ENCODE measurements at places on chromosomes 5 and 9.

GRCh38 chr9:87840134-87840533 lies 42.5 kb upstream of the SPATA31E1 start:
- DNase-seq, result no peak

GRCh38 chr5:124297826-124298225 lies 448.6 kb downstream of the ZNF608 start:
- DNase-seq, result no peak

GRCh38 chr9:134561427-134562145 lies 80.0 kb upstream of the COL5A1 start:
- no peak for DNase-seq

DNA sequence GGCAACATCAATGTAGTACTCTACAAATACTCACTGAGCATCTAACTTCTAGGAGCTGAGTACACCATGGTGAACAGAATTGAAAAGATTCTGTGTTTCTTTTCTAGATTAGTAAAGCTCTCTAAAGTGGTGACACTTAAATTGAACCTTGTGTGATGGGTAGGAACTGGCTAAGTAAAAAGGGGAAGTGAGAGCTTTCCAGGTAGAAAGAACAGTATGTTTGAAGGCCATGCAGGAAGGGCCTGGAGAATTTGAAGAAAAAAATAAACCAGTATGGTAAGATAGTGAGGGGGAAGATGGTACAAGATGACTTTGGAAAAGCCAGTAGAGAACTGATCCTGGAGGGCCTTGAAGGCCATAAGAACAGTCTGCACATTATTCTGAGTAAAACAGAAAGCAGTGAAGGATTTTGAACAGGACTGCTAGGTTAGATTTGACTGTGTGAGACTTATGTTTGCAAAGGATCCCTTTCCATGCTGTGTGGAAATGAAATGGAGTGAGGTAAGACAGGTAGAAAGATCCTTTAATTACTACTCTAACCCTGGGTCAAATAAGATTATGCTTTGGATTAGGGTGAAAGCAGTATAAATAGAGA lies 46.7 kb upstream of the UBQLN1 start:
- no peak for DNase-seq

DNA sequence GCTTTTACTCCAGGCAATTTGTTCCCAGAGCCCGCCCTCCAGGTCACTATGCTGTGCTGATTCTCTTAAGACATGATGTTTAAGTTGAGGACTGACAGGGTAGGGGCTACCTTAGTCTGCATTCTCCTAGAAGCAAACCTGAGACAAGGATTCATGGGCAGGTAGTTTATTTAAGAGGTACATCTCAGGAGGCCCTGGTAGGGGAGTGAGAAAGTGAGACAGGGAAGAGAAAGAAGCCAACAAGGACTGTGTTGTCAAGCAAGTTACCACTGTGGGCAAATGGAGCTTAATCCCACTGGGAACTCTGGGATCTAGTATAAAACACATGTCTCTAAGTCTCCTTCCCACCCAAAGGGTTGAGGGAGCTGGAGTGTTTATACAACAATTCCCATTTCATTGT lies 43.6 kb upstream of the FSTL4 start:
- no peak for DNase-seq

DNA sequence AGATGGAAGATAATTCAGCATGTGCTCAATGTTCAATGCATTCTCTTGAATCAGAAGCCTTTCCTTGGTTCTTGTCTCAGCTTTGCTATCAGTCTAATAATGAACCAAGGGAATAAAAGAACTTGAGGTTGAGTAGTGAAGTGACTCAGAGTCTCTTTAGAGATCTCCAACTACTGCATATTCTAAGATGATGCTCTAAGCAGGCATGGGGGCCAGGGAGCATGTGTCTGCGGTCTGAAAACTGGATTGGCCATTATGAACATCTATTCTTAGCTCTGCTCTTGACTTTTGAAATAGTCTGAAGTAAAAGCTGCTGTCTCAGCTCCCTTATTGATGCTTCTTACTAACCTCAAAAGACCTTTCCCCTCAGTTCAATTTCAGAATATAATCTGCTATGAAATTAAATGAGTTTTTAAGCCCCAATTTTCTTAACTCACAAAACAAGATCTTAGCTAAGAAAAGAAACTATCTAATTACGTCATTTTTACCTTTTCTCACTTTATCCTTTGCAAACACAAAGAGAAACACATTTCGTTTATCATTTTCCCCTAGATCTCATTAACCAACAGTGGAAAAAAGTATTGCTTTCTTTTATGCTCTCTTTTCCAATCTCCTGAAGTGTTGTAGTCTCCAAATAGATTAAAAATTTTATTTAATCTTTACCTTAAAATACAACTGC lies 44.8 kb downstream of the PLCXD3 start:
- no peak for DNase-seq

- no peak for DNase-seq
Observed at GRCh38 chr9:15304632-15305031, 2.4 kb downstream of the TTC39B start.

- no peak for DNase-seq
Observed at GRCh38 chr5:73706963-73707362, 81.0 kb downstream of the ARHGEF28 start.

DNA sequence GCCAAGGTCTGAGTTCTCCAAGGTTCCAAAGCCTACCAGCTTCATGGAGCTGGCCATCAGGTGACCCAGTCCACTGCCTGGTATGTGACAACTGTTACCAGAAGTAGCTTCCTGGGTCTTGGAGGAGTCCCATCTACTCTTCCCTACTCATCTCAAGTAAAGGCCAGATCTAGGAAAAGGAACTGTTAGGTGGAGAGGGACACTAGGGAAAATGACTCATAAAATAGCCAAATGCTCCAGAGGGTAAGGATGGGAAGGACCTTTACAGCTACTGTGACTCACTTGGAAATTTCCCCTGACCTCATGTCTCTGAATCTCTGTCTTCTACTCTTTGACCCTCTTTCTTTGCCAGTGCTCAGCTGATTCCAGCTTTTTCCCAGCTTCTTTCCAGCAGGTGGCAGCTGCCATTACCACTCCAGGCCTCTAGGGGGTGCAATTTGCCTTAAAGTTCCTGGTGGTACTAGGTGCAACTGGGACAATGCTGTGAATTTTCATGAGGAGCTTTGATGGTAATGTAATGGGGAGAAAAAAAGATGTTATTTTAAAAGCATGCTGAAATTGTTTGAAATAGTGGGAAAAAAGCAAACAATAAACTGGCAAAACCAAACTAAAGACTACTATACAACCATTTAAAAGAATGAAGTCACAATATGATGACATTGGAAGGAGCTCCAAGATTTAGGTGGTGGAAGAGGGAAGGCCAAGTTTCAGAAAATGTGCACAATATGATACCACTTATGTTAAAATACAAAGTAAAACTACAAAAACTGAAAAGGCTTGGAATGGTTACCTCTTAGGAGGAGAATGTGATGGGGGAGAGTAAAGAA lies 27.1 kb upstream of the MYORG start:
- peak; percentile 70 for DNase-seq

DNA sequence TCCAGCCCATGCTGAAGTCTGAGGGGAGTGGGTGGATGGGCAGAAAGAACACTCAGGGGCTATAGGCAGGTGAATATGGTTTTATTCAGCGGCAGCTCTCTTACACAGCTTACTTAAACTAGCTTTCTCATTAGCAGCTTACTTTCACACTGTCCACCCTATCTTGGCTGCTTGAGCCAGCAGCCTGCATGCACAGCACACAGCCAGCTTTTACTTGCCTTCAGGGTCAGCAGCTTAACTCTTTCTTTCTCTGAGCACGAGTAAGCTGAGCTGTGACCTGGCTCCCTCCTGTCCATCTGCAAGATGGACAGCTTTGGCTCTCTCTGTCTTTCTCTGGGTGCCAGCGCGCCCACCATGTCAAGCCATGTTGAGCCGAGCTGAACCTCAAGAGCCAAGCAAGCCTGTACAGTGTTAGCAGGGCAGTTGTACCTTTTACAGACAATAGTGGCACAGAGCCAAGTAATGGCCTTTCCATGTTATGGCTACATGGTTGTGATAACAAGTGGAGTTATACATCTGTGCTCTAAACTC lies 1054.9 kb downstream of the PTPRD start:
- DNase-seq, result no peak

- DNase-seq, result no peak
Observed at GRCh38 chr9:16721972-16722371, 148.5 kb downstream of the BNC2 start.

- DNase-seq, result no peak
Observed at GRCh38 chr5:19258686-19259085, 729.3 kb downstream of the CDH18 start.

DNA sequence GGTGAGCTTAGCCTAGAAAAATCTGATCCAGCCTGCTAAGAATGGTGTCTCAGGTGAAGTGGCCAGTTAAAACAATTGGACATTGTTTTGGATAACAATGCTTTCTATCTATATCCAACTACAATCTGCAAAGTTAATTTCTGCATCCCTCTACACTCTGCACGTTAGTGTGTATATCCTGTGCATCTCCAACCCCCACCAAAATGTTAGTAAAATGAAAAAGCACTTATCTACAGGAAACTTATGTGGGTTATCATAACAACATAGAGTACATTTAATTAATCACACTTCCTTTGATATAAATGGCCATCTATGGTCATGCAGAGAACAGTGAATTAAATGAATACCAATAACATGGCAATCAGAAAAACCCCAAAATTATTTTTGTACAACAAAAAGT lies 158.7 kb downstream of the NFIB start:
- DNase-seq, result no peak
